ENCODE measurements at places on chromosomes 6 and 20.
A peak's percentile ranks its signal among the peaks of the same experiment; 100 is the strongest.

DNA sequence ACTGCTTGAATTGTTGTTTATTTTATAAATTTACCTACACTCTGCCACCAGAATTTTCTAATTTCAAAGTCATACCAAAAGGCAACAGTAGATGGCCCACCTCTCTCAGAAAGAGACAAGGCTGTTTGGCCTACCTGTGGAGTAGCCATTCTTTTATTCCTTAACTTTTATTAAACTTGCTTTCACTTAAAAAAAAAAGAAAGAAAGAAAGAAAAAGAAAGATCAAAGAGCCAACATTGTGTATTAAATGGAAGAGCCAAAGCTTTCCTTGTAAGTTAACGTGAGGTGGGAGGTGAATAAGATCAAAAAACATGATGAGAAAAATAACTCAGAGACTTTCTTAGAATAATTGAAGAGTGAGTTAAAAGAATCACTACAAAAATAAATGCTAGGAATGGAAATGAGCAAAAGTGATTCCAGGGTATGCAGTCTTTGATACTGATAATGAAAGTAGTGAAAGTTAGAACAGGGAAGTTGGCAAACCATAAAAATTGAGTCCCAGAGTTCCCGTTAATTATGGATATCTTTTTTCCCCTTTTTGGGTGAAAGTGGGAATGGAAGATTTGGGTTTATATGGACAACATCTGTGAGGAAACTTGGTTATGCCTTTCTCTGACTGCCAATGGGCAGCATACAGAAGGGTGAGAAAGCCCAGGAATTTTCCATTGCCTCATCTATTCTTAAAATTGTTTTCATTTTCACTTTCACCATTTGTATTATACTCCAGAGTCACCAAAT is 35.9 kb upstream of the MYB start:
- peak; percentile 34 for DNase-seq

DNA sequence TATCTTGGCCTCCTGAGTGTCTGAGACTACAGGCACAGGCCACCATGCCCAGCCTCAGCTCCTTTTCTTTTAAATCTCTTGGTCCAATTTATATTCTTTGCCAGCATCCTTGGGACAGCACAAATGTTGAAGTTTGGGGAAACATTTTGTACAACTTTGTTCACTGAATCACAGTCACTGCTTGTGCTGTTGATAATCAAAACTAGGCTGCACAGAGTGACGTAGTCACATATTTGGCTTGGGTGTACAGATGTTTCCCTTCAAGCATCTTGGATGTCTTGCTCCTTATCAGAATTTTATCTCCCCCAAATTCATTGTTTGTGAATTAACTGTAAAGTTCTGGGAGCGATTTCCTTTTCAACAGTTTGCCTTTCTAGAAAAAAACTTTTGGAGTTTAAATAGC is 17.9 kb downstream of the CARMIL1 start:
- no peak for DNase-seq

DNA sequence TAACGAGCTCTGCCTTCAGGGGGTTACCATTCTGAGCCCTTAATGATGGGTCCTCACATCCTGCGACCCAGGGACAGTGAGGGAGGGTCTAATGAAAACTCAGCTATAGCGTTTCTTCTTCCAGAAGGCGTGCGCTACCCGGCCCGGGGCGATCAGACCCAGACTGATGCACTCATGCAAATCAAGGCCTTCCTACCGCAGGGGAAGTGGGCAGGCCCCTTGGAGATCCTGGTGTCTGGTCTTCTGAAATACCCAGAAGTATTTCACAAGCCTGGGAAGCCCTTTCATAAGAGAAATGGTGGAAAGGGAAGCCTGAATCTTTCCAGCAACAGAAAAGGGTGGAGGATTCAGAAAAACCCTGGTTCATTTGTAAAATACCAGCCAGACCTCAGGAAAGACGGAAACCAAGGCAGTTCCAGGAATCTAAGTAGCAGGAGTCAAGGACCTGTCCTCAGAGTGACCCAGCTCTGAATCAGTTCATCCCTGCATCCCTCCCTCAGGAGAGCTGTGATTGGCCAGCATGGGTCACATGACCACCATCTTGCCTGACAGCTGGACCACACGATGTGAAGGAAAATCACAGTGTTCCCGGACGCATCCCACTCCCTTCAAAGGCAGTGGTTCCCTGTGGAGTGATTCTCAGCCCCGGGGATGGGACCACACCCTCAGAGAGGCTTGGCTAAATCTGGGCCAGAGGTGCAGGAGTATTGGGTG is 12.7 kb downstream of the BFSP1 start:
- DNase-seq: no peak

DNA sequence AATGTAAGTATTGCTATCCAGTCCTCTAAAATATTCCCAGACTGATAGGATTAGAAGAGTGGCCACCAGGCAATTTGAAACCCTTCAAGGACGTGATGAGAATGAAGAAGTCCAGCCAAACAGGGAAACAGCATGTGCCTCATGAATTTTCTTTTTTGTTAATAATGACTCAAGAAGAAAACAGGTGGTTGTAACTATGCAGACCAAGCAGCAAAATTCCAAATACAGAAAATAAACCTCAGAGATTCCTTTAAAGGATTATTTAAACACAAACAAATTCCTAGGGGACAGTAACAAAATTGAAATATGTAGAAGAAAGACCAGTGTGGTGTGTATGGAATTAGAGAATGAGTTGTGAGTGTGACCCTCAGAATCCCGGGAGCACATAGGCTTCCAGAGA is 239.2 kb downstream of the KCNQ5 start:
- no peak for DNase-seq

DNA sequence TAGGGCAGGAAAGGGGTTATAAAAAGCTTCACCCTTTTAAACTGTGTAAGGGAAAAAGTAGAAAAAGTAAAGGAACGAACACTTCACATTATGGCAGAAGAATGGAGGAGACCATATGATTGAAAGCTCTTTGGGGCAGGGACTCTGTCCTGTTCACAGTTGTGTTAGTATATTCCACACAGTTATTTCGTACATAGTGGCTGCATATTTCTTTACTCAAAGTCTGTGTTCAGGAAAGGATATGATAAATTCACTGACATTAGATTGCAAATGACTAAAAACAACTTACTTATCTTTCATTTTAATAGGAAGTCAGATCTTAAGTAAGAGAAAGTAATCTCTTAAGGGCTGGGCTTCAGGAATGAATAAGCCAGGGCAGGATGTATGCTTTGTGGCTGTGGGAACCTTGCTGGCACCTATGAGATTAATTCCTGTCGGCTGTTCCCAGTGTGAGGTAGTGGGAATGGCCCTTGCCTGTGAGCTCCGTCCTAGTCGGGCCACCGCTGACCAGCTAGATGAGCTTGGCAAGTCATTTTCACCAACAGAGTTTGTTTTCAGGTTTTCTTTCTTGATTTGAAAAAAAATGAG is 11.2 kb downstream of the PPP1R14C start:
- no peak for DNase-seq

DNA sequence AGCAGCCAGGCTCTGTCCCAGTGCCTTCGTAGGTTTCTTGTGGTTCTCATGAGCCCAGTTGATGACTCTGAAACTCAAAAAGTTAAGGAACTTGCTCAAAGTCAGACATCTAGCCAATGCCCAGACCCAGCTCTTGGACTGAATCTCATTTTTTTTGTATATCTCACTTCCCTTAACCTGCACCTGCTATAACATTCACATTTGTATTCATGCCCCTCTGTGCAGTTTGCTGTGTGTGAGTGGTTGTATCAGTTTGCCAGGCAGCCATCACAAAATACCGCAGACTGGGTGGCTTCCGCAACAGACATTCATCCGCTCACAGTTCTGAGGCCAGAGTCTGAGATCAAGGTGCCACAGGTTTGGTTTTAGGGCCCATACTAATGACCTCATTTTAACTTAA is 49.9 kb downstream of the IPCEF1 start:
- DNase-seq: no peak

- no peak for DNase-seq
These were observed 14.8 kb upstream of the CD164 start for GRCh38 chr6:109397020-109397419.

DNA sequence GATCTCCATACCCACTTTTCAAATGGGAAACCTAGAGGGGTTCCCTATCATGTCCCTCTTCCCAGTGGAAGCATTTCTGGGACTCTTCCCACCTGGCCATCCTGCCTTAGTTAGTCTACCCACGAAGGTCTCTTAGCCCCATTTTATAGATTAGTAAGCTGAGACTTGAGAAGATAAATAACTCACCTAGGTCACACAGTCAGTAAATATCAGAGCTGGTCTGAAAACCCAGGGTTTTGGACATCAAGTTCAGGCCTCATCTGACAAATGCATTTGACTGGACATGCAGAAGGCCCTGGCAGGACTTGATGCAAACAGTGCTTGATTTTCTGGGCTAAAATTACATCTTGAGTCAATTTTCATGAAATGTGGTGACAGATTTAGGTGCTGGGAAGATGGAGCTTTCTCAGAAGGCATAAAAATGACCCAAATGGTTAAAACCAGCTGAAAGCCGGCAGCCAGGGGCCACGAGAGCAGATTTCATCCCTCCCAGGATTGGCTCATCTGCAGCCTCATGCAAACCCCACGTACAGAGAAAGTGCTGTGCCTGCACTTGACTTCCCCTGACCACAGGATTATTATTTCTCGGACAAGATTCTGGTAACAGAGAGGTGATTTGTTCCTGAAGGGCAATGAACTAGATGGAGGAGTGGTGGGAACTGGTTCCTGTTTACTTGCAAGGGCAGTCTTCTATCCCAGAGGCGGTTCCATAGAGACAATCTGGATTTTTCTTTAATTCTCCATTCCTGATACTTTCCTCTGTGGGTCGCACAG is 23.1 kb downstream of the CPNE5 start:
- no peak for DNase-seq

DNA sequence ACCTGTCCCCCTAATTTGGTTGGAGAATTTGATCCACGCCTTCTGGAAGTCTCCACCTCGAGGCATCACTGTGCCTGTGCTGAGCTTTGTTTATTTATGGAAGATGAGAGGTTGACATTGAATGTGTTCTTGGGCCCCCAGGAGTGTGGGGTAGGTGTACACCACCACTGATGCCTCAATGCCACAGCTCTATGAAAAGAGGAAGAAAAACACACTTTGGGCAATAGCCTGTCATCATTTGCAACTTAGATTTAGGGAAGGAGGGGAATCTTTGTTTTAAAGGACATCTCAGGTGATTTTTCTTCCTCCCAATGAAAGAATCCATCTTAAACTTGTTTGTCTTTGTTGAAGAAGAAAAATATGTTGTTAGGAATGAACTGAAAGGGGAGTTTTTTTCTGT is 42.6 kb downstream of the TBC1D7 start:
- no peak for DNase-seq

DNA sequence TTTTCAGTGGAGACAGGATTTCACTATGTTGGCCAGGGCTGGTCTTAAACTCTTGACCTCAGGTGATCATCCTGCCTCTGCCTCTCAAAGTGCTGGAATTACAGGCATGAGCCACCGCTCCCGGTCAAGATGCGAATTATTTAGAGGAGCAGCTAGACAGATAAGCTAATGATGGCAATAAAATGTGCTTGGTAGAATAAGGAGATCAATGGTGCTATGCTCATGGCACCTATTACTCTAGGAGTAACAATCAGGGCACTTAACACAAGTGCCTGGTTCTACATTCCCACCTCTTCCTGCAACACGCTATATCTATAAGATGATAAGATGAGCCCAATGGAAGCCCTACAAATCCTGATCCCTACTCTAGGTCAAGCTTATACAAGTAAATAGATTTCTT is 61.4 kb upstream of the LOC128125822 start:
- no peak for DNase-seq

DNA sequence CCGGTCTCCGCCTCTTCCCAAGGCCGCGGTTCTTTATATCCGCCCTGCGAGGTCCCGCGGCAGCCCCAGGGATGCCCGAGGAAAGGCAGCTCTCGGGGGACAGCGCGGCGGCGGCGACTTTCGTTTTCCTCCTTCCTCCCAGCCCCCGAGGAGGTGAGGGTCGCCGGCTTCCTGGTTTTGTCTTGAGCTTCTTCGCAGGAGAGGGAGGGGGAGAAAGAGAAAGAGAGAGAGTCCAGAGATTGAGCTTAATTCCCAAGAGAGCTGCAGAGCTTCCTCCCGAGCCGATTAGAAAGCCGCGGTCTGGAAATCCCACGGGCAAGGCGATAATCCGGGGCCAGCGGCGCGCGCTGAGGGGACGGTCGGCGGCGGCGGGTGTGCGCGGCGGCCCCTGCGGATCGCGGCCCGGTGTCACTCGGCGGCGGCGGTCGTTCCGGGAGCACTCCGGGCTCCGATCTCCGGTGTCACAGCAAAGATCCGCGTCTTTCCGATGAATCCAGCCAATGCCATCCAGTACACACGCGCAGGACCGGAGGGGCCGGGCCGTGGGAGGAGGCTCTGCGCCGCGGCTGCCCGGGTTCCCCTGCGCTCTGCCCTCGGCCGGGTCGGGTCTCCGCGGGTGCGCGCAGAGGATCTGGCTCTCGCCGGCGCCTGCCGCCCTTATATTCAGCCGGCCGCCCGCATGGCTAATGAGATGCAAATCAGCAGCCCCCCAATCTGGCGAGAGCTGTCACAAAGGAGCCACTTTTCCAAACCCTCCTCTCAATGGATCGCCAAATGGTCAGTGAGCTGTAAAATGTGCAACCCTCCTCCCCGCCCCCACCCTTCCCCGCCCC is at the start of gene DLL1:
Gene DLL1 (minus strand): TSS at position 783 of the 833 bp plus-strand sequence. CDS start 939 bp downstream, outside the sequence.
- DNase-seq: no peak

GRCh38 chr6:2481307-2481706 is 235.9 kb upstream of the GMDS start:
- no peak for DNase-seq

DNA sequence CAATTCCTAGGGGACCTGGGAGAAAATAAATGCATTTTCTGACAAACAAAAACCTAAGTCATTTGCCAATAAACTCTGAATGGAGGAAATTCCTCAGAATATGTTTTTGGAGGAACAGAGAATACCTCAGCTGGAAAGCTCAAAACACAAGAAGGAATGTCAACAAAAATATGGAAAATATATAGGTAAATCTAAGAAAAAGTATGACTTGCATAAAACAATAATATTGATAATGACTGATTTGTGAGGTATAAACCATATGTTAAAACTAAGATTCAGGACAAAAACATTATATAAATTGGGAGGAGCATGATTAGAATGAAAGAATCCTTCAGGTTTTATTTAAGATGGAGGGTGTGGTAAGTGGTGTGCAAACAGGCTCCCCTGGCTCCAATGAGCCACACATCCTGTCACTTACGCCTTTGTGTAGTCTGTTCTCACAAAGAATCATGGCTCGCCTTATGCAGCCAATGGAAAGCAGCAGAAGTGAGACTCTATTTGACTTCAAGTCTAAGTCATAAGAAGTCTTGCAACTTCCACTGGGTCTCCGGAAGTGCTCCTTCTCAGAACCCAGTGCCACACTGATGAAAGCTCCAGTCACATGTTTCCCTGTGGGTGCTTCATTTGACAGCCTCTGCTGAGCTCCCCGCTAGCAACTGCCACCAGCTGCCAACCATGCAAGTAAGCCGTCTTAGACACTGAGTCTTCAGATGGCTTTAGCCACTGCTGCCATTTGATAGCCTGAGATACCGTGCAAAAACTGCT is 8.1 kb downstream of the CFAP61 start:
- DNase-seq: peak; percentile 66

- DNase-seq: no peak
These were observed 429.3 kb downstream of the PHF3 start for GRCh38 chr6:64064919-64065318.

GRCh38 chr6:129846761-129847160 is 14.4 kb downstream of the TMEM244 start:
- DNase-seq: no peak

Data from GF-D8 (cell line).